ENCODE measurements at places on chromosomes 5 and 9. TPM values are rescaled to one million over a fixed set of nuclear protein-coding genes. Genes with fewer than 3 reads are reported as not detected.

Gene NAIP
- total RNA-seq, result 2.0 TPM

Gene ISL1
- not detected for total RNA-seq

Gene PALM2AKAP2
- 0.67 TPM for total RNA-seq

Gene AQP7
- not detected for total RNA-seq

Gene SEMA5A
- 6.4 TPM for total RNA-seq

Gene TMEFF1
- 1.3 TPM for total RNA-seq

Gene AFAP1L1
- total RNA-seq, result 11.8 TPM

Gene ZDHHC21
- total RNA-seq, result 1.6 TPM

Gene ITGA1
- total RNA-seq, result 12.9 TPM

Measured in bronchus fibroblast of lung (primary cell).